ENCODE measurements at places on chromosomes 12 and 14. TPM values are rescaled to one million over a fixed set of nuclear protein-coding genes. Genes with fewer than 3 reads are reported as not detected.

GRCh38 chr12:40225984-40226602 lies 1.3 kb downstream of the LRRK2 start:
- H3K4me3 ChIP-seq, result no peak overlapping the region
- DNase-seq, result no peak
- no peaks in the 10 kb centered on the region for H3K36me3 ChIP-seq
- peaks cover 32% of the 10 kb centered on the region for H3K27me3 ChIP-seq
- peaks cover 3% of the 10 kb centered on the region for H3K4me1 ChIP-seq

- H3K4me3 ChIP-seq, result no peak overlapping the region
- no peak overlapping the region for H3K27ac ChIP-seq
- H3K4me1 ChIP-seq, result no peaks in the 10 kb centered on the region
- DNase-seq, result no peak
Measured at GRCh38 chr12:115833704-115834103, 443.8 kb downstream of the MED13L start.

DNA sequence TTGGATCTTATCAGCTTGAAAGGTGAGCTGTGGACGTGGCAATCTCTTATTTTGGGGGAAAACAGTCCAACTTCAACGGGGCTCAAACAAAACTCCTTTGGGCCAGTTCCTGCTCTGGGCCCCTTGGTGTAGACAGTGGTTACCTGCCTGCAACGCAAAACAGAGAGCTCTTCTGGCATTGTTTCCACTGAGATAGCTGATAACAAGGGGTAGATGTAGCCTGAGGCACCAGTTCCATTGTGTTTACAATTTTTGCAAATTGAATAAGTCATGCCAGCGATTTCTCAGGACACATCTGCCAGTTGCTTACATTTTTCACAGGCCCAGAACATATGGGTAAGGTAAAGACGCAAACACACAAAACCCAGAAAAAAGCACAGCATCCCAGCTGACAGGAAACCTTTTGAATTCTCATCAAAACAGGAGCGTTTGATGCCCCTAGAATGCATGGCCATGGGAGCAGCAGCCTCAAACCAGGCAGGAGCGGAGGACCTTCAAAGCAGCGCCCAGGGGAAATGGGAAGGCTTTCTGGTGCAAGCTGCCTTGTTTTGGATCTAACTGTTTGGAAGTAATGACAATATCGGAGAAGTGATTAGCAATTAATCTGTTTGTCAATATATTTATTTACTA lies 259.7 kb downstream of the AACS start:
- H3K4me3 ChIP-seq, result no peak overlapping the region
- no peak for DNase-seq
- 0 out of 2 replicates have a peak, but pooled peaks cover 2% of the 10 kb centered on the region for H3K27me3 ChIP-seq
- no peaks in the 10 kb centered on the region for H3K36me3 ChIP-seq
- H3K27ac ChIP-seq, result no peak overlapping the region

Gene IFI27
- total RNA-seq, result 2.3 TPM

GRCh38 chr12:16599081-16599480 lies 6.9 kb downstream of the LMO3 start:
- H3K4me1 ChIP-seq, result no peaks in the 10 kb centered on the region
- H3K27me3 ChIP-seq, result no peaks in the 10 kb centered on the region
- DNase-seq, result no peak
- no peak overlapping the region for H3K27ac ChIP-seq
- H3K4me3 ChIP-seq, result no peak overlapping the region

- peaks cover 56% of the 10 kb centered on the region for H3K4me1 ChIP-seq
- H3K27ac ChIP-seq, result peak overlapping the region; percentile 100
- H3K4me3 ChIP-seq, result no peak overlapping the region
- no peak for DNase-seq
- no peaks in the 10 kb centered on the region for H3K27me3 ChIP-seq
Measured at GRCh38 chr12:75725521-75726111, 214.2 kb upstream of the KRR1 start.

Gene IL22
- not detected for total RNA-seq

Gene STON2
- total RNA-seq, result 0.36 TPM

Gene TPCN1
- total RNA-seq, result 75.2 TPM

Gene CLEC7A
- total RNA-seq, result not detected

- H3K36me3 ChIP-seq, result no peaks in the 10 kb centered on the region
- no peak overlapping the region for H3K4me3 ChIP-seq
- H3K27ac ChIP-seq, result no peak overlapping the region
- DNase-seq, result no peak
- H3K4me1 ChIP-seq, result no peaks in the 10 kb centered on the region
Measured at GRCh38 chr12:32379213-32379612, 20.1 kb upstream of the FGD4 start.

DNA sequence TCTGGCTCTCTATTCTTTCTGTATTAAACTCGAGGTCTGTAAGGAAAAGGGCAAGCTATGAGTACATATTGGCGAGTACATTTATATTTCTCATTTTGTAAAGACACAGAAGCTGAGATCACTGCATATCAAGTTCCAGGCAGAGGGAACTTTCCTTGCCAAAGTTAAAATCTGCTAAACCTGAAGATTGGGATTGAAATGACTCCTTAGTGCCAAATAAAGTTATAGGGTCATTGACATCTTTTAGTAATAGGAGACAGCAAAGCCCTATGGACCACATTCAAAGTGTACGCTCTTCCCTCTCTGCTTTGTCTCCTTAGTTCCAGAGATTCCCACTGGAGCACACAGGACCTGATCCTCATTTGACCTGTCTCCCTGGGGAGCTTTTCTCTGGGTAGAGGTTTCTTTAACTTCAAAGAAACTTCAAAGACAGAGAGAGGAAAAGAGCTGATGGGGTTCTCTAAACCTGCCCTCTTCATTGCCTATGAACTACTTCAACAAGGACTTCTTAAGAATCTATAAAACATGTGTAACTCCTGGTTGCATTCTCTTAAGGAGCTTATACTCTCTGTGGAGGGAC lies 42.6 kb upstream of the PTPRR start:
- no peaks in the 10 kb centered on the region for H3K27me3 ChIP-seq
- H3K4me1 ChIP-seq, result no peaks in the 10 kb centered on the region
- H3K4me3 ChIP-seq, result no peak overlapping the region
- H3K27ac ChIP-seq, result no peak overlapping the region

Gene KRT6A
- total RNA-seq, result not detected

Gene TCL1B
- total RNA-seq, result not detected

GRCh38 chr12:90008277-90008676 lies 299.6 kb upstream of the ATP2B1 start:
- H3K4me3 ChIP-seq, result no peak overlapping the region
- no peaks in the 10 kb centered on the region for H3K36me3 ChIP-seq
- DNase-seq, result no peak

Gene LRTM2
- not detected for total RNA-seq

- no peaks in the 10 kb centered on the region for H3K36me3 ChIP-seq
- no peak for DNase-seq
- no peak overlapping the region for H3K4me3 ChIP-seq
Measured at GRCh38 chr12:113479590-113480335, 8.1 kb upstream of the LHX5 start.

GRCh38 chr12:92756898-92757596 lies 54.3 kb downstream of the PLEKHG7 start:
- H3K4me1 ChIP-seq, result no peaks in the 10 kb centered on the region

DNA sequence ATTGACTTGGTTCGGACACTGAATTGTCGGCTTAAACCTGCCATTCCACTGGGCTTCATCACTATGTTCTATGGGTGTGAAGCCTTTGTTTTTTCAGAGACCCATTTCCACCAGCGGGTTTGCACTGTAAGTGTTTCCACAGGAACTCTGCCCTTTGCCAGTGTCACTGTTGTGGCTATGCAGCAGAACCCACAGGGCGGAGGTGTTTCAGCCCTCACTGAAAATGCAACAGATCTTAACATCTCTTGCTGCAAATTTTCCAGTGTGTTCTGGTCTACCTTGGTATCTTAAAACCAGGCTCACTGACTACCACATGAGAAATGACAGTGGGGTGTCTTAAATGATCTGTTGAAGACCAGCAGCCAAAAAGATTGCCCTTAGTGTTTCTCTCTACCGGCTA lies 21.1 kb downstream of the PRKCH start:
- no peaks in the 10 kb centered on the region for H3K36me3 ChIP-seq
- H3K4me3 ChIP-seq, result no peak overlapping the region
- DNase-seq, result no peak
- H3K27ac ChIP-seq, result no peak overlapping the region
- H3K27me3 ChIP-seq, result no peaks in the 10 kb centered on the region

Gene TTC6
- 0.54 TPM for total RNA-seq

Gene SLC5A8
- total RNA-seq, result not detected

- H3K27ac ChIP-seq, result no peak overlapping the region
- no peak overlapping the region for H3K4me3 ChIP-seq
- no peaks in the 10 kb centered on the region for H3K36me3 ChIP-seq
Measured at GRCh38 chr12:26524862-26525465, 308.0 kb downstream of the ITPR2 start.

Gene DAO
- total RNA-seq, result not detected

Gene REP15
- total RNA-seq, result 1.9 TPM

GRCh38 chr12:89907659-89908058 lies 199.0 kb upstream of the ATP2B1 start:
- no peaks in the 10 kb centered on the region for H3K4me1 ChIP-seq
- no peak overlapping the region for H3K4me3 ChIP-seq
- H3K36me3 ChIP-seq, result no peaks in the 10 kb centered on the region
- no peak for DNase-seq
- no peak overlapping the region for H3K27ac ChIP-seq

DNA sequence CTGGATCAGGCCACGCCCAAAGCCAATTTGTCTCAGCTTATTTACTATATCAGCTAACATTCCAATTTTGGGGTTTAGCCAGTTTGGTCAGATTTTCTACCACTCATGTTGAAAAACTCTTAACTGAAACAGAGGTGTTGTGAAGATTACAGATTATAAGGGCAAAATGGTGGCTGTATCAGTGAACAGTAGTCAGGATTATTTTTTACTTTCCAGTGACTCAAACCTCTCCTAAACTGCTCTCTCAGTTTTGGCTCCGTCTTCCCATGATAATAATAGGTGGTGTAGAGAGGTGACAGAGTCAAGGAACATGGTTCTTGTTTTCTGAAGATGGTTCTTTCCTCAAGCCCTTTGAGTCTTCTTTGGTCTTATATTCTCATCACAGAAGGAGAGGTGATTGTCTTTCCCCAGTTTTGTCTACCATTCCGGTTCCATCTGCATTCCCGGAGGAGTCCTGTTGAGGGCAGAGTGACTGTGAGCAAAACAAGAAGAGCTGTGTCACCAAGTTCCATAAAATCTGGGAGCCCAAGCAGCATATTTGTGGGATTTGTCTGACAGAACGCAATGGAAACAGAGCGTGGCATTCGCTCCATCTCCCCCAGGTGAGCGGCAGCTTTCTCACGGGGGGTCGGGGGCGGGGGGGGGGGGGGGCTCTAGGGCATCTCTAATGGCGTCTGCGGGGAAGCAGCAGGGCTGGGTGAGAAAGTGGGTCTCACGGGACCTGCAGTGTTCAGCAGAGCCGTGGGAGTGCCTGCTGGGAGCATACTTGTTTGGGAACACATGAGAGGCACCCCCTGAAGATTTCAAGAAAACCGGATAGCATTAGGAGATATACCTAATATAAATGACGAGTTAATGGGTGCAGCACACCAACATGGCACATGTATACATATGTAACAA lies 59.1 kb downstream of the TBC1D30 start:
- H3K27me3 ChIP-seq, result 0 out of 2 replicates have a peak, but pooled peaks cover 2% of the 10 kb centered on the region
- H3K36me3 ChIP-seq, result no peaks in the 10 kb centered on the region
- H3K4me1 ChIP-seq, result no peaks in the 10 kb centered on the region

DNA sequence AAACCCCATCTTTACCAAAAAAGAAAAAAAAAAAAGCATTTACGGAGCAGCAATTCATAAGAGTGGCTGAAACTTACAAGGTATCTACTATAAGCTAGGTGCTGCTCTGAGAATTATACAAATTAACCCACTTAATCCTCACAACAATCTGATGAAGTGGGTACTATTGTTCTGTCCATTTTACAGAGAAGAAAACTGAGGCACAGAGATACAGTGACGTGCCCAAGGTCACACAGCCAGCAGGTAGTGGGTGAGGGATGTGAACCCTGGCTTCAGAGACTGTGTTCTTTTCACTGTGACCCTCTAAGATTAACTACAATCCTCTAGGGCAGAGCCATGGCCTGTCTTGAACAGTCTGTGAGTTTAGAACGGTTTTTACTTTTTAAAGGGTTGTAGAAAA lies 3.3 kb downstream of the DDX54 start:
- no peak overlapping the region for H3K4me3 ChIP-seq
- peaks cover 10% of the 10 kb centered on the region for H3K4me1 ChIP-seq
- no peaks in the 10 kb centered on the region for H3K27me3 ChIP-seq
- H3K27ac ChIP-seq, result no peak overlapping the region

DNA sequence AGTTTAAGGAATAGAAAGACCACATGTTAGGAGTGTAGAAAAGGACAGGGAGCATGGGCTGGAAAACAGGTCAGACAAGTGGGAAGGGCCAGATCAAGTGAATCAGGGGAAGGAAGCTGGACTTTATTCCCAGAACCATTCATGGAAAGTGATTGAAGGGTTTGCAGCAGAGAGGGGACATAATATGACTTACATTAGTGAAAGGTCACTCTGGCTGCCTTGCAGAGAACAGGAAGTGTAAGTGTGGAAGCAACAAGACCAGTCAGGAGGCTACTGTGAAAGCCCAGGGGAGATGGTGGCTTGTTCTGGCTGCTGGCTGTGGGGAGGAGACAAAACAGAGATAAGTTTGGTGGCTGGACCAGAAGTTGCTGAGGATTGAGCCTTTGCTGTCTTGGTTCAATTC lies 69.1 kb downstream of the VCPKMT start:
- H3K27me3 ChIP-seq, result no peaks in the 10 kb centered on the region
- no peaks in the 10 kb centered on the region for H3K36me3 ChIP-seq
- no peak overlapping the region for H3K27ac ChIP-seq
- no peak overlapping the region for H3K4me3 ChIP-seq
- H3K4me1 ChIP-seq, result peaks cover 5% of the 10 kb centered on the region
- DNase-seq, result no peak
